T-helper 2 cell treated with Interferon-gamma antibody and Interleukin-4, amounts not matched to agents 5 μg/mL and 100 μg/mL, for 36 hours (primary cell): ENCODE measurements at places on chromosomes 4 and X.

GRCh38 chrX:68755616-68756125, 73.2 kb upstream of the EFNB1 start:
- no peak for DNase-seq

DNA sequence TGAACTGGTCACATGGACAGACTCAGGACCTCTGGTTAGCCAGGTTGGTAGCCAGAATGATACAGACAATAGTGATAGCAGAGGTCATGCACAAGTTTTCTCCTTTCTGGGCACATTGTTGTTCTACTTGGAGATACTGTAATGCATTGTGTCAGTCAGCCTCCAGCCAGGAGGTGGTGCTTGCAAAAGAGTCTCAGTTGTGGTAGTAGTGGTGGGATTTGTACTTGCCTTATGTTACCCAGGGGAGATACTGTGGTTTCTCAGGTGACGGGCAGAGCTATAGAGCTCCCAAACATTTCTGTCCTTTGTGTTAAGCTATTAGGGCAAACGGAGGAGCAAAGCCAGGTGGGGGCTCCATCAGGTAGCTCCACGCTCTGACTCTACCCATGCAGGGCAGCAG, 190.5 kb downstream of the STPG2 start:
- DNase-seq = no peak

DNA sequence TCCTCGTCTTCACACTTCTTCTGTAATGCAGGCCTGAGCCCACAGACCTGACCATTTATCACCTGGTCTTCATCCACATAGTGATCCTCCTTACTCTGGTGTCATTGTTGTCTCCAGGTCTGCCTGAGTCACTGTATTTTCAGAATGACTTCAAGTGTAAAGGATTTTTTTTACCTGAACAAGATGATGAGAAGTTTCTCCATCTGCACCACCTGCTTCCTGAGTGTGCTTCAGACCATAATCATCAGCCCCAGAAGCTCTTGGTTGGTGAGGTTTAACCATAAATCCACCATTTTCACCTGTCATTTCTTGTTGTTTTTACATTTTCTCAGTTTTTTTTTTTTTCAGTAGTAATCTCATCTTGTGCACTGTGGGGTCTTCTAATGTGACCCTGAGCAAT, 39.0 kb downstream of the WDR13 start:
- DNase-seq = no peak

- no peak for DNase-seq
These were observed 2.2 kb upstream of the TMPRSS11E start for GRCh38 chr4:68445111-68445510.

DNA sequence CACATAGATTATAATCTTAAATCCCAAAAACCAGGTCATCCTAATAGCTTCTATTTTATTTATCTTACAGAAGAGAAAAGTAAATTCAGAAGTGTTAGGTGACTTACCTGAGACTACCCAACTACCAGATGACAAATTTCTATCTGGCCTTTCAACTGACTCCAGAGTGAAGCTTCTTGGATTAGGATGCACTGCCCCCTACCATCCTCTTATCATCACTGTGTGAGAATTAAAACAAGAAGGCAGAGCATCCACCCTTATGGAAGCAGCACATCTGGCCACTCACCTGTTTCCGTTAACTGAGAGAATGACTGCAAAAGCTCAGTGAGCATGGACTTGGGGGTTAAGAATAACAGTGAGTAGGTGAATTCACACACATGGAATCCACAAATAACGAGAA, 502.6 kb upstream of the TECRL start:
- no peak for DNase-seq

DNA sequence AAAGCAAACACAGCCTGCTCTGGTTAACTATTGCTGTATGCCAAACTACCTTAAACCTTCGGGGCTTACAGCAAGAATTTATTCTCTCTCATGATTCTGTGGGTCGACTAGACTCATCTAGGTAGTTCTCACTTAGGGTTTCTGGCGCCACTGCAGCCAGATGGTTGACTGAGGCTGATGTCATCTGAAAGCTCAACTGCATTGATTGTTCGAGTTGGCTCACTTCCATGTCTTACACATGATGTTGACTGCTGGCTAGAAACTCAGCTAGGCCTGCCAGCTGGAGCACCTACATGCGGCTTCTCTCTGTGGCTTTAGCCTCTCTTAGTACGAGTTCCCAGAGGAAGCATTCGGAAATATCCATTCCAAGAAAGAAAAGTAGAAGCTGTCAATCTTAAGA, 103.2 kb downstream of the SRPX start:
- DNase-seq = peak; percentile 3

DNA sequence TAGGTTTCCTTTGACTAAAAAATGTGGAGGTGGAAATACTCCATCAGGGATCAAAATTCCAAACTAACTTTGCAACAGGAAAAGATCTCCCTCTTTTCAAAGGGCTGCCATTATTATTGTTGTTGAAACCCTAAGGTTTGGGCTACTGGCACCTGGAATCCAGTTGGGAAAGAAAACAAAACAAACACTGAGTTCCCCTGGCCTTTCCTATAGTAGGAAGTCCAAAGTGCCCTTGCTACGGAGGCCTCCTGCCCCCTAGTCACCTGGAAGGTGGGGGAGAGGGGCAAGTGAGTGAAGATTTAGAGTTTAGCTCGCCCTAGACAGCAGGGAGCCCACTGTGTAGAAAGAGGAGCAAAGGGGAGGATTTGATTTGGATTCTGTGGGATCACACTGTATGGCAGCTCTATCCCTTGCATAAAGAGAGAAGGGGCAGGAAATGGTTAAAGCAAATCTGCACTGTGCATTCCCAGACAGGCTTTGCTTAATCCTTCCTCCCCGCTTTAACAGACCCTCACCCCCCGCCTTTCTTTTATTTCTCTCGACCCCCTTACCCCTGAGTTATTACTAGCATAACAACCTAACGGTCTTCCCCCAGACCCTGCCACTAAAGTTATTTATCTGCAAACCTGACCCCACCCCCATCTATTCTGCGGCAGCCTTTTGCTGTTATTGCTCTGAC, 627 bp upstream of the FAT4 start:
- no peak for DNase-seq

DNA sequence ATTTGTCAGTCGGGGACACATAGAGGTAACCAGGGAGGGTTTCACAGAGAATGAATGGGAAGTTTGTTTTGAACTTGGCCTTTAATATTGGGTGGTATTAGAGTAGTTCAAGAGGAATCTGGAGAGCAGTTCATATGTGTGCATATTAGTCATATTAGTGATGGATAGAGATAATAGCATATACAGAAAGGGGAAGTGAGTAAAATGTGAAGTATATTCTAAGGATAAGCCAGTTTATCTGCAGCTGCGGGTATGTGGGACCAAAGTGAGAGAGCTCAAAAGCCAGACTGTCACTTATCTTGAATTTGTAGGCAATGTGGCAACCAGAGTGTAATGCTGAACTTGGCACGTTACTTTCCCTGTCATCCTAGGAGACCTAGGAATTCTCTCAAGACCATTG, 169.9 kb downstream of the AFF2 start:
- no peak for DNase-seq

DNA sequence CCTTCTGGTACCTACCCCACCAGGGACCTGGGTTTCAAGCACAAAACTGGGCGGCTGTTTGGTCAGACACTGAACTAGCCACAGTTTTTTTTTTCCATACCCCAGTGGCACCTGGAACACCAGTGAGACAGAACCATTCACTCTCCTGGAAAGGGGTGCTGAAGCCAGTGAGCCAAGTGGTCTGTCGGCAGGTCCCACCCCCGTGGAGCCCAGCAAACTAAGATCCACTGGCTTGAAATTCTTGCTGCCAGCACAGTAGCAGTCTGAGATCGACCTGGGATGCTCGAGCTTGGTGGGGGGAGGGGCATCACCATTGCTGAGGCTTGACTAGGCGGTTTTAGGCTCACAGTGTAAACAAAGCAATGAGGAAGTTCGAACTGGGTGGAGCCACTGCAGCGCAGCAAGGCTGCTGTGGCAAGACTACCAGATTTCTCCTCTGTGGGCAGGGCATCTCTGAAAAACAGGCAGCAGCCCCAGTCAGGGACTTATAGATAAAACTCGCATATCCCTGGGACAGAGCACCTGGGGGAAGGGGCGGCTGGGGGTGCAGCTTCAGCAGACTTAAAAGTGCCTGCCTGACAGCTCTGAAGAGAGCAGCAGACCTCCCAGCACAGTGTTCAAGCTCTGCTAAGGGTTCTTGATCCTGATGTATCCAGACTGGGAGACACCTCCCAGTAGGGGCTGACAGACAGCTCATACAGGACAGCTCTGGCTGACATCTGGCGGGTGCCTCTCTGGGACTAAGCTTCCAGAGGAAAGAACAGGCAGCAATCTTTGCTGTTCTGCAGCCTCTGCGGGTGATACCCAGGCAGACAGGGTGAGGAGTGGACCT, 223.0 kb downstream of the COX18 start:
- DNase-seq = no peak

GRCh38 chrX:20711366-20711765, 444.7 kb upstream of the RPS6KA3 start:
- DNase-seq = no peak

GRCh38 chr4:122705547-122706117, 26.9 kb upstream of the BBS12 start:
- no peak for DNase-seq

DNA sequence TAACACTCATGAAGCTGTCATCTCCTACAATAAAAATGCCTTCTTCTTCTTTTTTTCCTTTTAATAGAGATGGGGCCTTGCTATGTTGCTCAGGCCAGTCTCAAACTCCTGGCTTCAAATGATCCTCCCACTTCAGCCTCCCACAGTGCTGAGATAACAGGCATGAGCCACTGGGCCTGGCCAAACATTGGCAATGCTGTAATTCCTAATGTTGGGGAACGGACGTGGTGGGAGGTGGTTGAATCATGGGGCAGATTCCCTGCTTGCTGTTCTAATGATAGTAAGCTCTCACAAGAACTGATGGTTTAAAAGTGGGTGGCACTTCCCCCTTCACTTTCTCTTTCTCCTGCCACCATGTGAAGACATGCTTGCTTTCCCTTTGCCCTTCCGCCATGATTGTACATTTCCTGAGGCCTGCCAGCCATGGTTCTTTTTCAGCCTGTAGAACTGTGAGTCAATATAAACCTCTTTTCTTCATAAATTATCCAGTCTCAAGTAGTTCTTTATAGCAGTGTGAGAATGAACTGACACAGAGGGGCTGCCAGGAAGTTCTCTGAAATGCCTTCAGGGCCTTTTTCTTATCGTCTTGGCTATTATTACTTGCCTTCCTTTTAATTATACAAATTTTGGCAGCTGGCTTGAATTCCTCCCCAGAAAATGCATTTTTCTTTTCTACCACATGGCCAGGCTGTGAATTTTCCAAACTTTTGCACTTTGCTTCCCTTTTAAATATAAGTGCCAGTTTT, 93.0 kb downstream of the CENPC start:
- no peak for DNase-seq

GRCh38 chrX:148457279-148457678, 43.1 kb upstream of the AFF2 start:
- DNase-seq = no peak

GRCh38 chr4:85474818-85475630, at the start of gene ARHGAP24:
Gene ARHGAP24 (plus strand): TSS chr4:85475150.
- peak; percentile 17 for DNase-seq

DNA sequence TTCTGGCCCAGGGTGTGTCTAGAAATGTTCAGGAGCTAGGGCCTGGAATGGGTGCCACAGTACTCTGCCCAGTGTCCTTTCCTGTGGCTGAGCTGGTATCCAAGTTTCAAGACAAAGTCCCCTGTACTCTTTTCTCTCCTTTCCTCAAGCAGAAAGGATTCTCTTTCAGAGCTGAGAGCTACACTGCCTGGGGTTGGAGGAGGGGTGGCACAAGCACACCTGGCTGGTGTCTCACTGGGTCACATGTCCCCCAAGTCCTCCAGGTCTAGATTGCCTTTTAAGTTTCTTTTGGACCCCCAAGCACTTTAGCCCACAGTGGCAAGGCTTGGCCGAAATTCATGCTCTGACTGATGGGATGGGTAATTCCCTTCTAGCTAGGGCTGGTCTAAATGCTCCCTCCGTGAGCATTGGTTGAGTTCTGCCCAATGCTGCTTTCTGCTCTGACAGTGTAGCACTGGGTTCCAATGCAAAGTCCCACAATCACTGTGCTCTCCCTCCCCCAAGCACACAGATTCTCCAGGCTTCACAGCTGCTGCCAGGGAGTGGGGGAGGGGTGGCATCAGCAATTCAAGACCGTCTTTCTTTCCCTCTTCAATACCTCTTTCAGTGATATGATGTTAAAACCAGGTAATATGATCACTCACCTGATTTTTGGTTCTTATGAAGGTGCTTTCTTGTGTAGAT, 47.8 kb downstream of the BEX3 start:
- no peak for DNase-seq

GRCh38 chr4:15149839-15150592, 147.7 kb downstream of the CPEB2 start:
- DNase-seq = no peak

GRCh38 chr4:146407669-146408084, 114.1 kb downstream of the SLC10A7 start:
- no peak for DNase-seq

DNA sequence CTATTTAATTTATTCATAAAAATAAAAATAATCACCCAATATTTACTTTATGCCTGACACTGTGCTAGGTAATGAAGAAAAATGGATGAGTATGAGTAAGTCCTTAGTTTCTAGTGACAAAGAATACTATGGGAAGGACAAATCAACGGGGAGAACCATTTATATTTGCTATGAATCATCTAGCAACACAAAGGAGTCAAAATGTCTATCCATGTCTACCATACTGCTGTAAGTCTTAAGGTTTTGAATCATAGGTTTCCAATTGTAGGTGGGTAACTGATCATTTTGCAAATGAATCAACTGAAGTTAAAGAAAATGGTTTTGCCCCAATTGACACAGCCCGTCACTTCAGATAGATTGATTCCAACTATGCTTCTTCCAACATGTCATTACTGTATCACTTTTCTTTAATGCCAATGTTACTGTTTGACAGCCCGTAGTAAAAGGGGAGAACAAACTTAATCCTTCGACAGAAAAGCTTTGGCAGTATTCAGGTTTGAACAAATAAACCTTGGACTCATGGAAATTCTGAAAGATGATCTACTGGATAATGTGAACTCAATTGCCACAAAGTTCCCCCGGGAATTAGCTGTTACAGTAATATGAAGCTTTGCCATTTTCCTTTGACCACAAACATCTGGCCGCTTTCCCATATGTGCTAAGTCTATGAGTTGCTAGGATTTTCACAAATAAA, 3.2 kb downstream of the TDO2 start:
- no peak for DNase-seq

DNA sequence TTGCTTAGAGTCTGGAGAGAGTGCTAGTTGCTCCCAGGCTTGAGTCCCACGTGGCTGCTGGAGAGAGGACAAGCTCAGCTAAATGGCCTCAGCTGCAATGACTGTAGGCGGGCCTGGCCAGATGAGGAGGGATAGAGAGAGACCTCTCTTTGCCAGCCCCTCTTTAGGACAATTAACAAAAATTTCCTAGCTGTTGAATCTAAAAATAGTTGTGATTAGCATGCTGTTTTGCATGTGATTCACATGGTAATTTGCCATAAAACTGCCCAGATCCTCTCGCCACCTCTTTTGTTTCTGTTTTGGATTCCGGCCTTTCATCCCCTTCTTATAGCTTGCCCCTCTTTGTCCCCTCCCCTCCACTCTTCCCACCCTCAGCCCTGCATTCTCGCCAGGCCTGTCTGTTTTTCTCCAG, 28.9 kb upstream of the PRPS1 start:
- DNase-seq = no peak

- DNase-seq = no peak
These were observed 5.4 kb upstream of the FGG start for GRCh38 chr4:154617820-154618317.

GRCh38 chr4:185868983-185869382, 57.0 kb upstream of the SORBS2 start:
- DNase-seq = no peak
